ENCODE measurements at places on chromosomes 13 and 19.

GRCh38 chr19:8085598-8086408 is 33.2 kb downstream of the CCL25 start:
- no peak for DNase-seq

GRCh38 chr19:29675650-29676186 is 10.5 kb downstream of the PLEKHF1 start:
- DNase-seq = no peak

GRCh38 chr13:87147076-87147475 is 524.1 kb upstream of the SLITRK5 start:
- DNase-seq = no peak

- DNase-seq = no peak
Observed at GRCh38 chr13:110779022-110779421, 65.5 kb downstream of the ING1 start.

- no peak for DNase-seq
Observed at GRCh38 chr19:788686-788982, 8.6 kb upstream of the PTBP1 start.

GRCh38 chr19:49573009-49573408 is 7.3 kb downstream of the NOSIP start:
- no peak for DNase-seq

DNA sequence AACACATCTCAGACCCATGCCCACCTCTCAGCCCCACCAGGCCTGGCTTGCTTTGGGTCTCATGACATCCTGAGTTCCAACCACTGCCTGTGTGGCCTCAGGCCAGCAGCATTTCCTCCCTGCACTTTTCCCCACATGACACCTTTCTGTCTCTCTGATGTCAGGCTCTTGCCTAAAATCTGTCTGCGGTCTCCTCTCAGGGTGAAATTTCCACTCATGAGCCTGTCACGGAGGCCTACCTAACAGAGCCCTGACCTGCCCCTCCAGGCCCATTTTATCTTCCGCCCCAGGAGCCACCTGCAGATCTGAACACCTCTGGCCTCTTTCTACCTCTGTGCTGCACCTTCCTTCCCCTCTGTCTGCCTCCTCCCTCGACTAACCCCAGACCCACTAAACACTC is 93.5 kb downstream of the ZDHHC20 start:
- no peak for DNase-seq

Measured in stimulated activated CD4-positive, alpha-beta T cell treated with anti-CD3 and anti-CD28 coated beads, Interleukin-15, amount 100 ng/mL, for 1 hour (primary cell).